Stimulated activated CD4-positive, alpha-beta T cell treated with anti-CD3 and anti-CD28 coated beads, Interleukin-4, amount 100 ng/mL, for 4 hours (primary cell): ENCODE measurements at places on chromosomes 6 and 20.

- no peak for DNase-seq
Observed at GRCh38 chr20:375265-375889, 5.2 kb upstream of the TRIB3 start.

- no peak for DNase-seq
Observed at GRCh38 chr6:11632795-11633511, 95.4 kb downstream of the TMEM170B start.

DNA sequence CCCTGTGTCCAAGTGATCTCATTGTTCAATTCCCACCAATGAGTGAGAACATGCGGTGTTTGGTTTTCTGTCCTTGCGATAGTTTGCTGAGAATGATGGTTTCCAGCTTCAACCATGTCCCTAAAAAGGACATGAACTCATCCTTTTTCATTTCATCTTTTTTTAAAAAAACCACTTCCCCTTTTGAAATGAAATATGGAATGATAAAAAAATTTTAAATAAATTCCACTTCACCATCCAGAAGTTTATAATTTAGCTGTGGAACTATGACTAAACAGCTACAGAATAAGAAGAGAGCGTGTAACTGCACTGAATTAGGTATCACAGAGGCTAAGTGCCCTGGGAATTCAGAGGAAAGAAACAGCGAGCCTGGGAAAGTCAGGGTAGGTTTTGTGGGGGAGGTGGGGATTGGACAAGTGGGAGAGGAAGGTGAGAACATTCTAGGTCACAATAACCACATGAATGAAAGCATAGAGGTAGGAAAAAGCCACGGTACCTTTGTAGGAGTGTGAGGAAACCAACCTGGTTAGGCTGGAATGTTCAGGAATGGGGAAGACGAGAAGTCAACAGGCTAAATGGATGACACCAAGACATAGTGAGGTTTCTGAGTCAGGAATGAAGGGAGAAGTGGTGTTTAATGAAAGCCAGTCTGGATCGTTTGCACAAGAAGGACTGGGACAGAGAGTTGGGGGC lies 11.0 kb downstream of the TRIM10 start:
- no peak for DNase-seq

DNA sequence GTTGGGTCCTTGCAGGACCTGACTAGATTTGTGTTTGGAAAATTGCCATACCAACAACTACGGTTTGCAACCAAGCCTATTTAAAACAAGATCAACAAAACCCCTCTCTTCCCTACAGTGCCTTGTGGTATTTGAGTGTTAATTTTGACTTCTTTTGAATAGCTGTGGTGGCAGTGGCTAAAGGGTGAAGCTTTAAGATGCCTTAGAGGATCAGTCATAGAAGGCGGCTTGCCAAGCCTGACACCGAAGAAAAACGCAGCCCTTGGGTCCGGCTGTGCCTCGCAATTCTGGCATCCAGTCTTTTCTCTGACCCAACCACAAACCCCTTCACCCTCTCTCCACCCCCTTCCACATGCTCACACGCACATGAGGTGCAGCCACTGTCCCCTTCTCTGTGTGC lies 32.6 kb downstream of the BMP6 start:
- no peak for DNase-seq

GRCh38 chr20:17273717-17274116 lies 46.9 kb downstream of the PCSK2 start:
- no peak for DNase-seq

DNA sequence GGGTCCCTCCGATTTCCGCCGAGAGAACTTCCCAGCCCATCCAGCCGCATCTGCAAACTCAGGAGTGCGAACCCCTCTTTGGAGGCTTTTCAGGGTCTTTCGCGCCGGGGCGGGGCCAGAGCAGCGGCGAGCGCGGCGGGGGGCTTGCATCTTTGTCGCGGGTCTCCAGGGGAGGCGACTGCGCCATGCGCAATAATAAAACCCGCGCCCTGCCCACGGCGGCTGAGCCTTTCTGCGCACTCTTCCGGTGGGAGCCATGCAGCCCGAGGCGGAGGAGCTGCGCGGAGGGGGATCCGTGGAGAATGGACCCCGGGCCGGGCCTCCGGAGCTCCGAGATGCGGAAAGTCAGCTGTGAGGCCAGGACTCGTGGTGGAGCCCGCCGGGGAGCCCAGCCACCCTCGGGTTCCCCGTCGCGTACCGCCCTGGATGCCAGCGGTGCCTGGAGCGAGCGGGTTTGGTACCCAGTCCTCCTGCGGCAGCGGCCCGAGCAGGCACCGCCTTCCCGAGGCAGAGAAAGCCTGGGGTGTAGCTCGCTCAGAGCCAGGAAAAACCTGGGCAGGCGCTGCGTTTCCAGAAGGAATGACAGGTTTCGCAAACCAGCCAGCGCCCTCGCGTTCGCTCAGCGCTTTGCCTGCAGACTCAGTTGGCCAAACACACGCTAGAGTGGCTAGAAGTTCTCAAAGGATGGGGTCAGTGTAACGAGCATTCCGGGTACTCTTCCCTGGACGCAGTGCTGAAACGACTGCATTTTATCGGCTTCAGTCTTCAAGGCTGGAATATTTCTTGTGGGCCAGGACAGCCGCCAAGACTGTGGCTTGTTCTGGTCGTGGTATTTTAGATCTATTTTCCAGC lies 1.2 kb downstream of the AKAP12 start:
- DNase-seq: no peak

DNA sequence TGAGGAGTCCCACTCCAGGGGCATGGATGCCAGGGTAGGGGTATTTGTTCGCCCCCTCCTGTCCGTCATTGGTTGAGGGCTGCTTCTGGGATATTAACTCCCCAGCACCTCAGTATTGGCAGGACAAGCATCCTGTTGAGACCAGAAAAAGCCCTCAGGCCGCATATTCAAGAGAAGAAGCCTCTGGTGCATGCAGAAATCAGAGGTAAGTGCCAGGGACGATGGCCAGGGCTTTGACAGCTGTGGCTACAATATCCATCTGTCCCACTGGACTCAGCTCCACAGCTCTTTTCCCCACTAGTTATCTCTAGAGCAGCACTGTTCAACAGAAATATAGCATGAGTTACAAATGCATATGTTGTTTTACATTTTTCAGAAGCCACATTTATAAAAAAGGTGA lies 651.3 kb downstream of the KIF16B start:
- no peak for DNase-seq

DNA sequence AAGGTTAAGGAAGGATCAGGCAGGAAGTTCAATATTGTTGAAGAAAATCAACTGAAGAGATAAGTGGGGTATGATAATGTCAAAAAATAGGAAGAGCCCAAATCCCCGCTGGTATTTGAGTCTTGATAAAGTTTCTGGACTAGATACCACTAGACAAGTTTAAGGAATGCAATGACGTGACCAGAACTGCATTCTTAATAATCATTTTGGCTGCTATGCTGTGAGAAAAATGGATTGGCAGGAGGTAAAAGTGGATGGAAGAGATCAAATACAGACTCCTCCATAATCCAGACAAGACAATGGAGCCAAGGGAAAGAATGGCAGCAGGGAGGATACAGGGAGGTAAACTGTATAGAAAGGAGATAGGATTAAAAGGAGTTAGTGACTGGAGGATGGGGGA lies 128.2 kb downstream of the COL12A1 start:
- DNase-seq: no peak

DNA sequence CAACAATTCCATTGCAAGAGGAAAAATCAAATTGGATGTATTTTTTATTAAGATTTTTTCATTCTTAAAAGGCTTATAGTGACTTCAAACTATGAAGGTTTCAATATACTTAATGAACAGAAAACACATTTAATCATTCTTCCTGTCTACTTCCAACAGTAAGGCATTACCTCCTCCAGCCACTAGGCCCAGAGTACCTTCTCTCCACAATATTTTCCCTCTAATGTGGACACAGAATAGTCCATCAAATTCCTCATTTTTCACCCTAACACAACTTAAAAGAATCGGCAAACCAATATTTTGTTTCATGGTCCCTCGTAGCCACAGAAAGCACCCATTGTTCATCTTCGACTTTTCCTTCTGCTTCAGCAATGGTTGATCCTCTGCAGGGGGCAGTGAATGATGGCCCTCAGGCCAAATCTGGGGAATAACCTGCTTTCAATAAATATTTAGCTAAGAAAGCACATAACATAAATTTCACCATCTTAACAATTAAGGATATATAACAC lies 335.4 kb upstream of the ID4 start:
- no peak for DNase-seq

- DNase-seq: no peak
Observed at GRCh38 chr6:52009466-52010140, 77.8 kb downstream of the PKHD1 start.
